Astrocyte of the hippocampus (primary cell): ENCODE measurements at places on chromosomes 7 and 10.

DNA sequence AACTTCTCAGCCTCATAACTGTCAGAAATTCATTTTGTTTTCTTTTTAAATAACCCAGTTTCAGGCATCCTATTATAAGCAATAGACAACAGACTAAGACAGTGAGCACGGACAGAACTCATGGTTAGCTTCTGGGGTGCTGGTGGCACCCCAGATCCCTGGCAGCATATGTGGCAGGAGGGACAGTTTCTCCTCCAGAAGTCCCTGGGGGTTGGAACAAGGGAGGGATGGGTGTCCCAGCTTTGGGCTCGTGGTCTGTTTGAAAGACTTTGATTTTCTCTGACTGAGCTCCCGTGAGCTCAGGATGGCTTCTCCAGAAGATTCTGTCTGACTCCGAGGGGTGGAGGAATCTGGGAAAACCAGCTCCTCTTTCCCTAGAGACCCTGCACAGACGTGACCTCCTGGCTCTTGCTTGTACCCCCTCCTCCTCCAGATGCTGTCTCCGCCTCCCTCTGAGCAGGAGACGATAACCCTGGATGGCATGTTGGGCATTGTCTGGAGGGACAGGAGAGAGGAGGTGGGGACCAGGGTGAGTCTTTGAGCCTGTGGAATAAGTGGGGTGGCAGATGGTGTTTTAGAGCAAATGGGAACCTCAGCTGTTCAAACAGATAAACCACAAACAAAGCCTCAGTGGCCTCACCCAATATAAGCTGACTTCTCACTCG lies 421.1 kb downstream of the GLRX3 start:
- DNase-seq, result no peak

- DNase-seq, result peak; percentile 44
These were observed 378.9 kb upstream of the AUTS2 start for GRCh38 chr7:69219381-69219780.

- DNase-seq, result no peak
These were observed 61.5 kb upstream of the GDF10 start for GRCh38 chr10:47238331-47239095.

- peak; percentile 87 for DNase-seq
These were observed 26.5 kb upstream of the TRIL start for GRCh38 chr7:28984631-28985030.

DNA sequence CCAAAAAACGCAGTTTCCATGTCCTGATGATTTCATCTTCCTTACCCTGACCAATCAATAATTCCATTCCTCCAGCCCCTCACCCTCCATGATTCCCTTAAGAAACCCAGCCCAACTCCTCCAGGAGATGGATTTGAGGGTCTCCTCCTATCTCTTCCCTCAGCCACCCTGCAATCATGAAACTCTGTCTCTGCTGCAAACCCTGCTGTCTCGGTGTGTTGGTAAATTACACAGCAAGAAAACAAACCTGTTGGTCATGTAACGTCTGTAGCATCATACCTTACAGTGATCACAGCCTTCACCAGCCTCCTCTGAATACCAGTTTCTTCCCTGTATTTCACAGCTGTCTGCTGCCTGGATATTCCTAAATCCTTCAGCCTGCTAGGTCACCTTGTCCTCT lies 300.7 kb upstream of the NEBL start:
- DNase-seq, result no peak

- no peak for DNase-seq
These were observed 51.4 kb downstream of the COL13A1 start for GRCh38 chr10:69853064-69853463.

DNA sequence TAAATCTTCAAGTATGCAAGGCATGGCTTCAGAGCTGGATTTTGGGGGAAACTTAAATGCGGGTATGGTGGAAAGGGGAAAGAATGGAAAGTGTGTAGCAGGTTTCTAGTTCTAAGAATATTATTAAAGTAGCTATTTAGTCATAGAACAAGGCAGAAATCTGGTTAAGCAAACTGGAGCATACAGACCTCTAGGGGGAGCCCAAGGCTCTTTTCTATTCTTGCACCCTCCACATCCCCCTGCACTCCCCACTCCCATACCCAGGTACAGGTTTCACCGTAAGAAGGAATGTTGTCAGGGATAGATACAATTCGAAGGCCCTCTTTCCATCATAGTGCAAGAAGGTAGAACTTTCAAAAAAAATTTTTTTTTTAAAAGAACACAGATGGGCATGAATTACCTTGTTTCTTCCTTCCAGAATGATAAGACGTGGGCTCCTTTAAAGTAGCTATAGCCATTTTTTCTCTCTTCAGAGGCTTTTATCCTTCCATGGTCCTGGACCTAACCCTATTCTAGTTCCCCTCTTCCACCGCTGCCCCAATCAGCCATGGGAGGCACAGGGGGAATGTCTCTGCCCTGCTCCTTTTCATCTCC lies 41.5 kb upstream of the SMIM30 start:
- DNase-seq, result peak; percentile 54

DNA sequence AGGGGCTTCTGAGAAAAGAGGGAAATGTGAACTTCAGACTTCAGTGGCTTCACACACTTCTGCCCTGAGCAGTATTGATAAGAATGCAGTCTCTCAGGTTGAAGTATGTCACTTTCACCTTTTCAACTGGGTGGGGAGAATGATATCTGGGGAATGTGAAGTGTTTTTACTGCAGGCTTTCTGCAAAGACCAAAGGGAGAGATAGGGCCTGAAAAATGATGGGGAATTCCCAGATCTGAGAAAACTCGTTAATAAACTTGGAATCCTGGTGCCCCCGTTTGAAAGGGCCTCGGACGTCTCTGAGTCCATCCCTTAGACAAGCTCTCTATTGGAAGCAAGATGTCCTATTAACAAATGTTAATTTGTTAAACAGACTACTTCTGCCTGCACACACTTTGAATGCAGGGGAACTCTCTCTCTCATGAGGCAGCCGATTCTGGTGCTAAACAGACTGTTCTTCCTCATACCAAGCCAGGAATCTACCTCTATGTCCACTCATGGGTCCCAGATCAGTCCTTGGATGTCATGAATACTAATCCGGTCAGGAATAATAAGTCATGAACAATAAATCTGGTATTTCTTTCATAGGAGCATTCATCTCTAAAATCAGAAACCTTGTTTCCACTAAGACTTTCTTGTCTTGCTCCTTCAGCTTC lies 193.6 kb downstream of the JCAD start:
- peak; percentile 77 for DNase-seq

- DNase-seq, result no peak
These were observed 115.1 kb downstream of the PKD1L1 start for GRCh38 chr7:47833211-47833610.

DNA sequence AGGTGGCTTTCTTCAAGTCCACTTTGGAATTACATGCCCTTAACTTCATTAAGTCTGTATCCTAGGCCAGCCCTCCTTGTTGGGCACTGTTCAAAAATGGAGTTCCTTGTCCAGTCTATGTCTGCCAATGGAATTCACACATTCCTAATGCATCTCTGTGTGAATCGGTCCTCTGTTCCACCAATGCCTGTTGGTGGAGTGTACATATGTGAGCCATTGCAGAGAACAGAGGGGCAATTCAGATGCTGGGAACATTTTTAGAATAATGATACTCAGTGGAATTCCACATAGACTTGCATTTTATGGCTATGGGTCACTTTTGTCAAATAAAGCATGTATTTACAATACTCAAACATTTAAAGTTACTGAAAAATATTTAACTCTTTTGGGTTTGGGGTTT lies 108.3 kb downstream of the COL28A1 start:
- DNase-seq, result no peak
